Activated naive CD4-positive, alpha-beta T cell treated with anti-CD3 and anti-CD28 coated beads, Interleukin-2, amount 50 U/mL, for 16 hours (primary cell): ENCODE measurements at places on chromosomes 11 and 22.

DNA sequence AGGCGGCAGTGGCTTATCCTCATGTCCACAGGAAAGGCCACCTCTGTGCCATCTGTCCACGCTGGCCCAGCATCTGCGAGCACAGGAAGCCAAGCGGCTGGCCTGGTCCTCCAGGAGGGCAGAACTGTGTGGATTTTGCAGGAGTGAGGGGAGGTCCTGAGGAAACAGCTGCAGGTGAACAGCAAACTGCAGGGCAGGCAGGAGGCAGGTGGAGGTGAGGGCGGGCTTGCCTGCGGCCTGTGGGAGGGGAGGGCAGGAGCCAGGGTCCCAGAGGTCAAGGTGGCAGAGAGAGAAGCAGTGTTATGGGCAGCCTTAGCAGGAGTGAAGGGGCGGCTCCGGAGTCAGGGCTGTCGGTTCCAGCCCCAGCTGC lies 369.7 kb downstream of the SHANK2 start:
- no peak for DNase-seq

DNA sequence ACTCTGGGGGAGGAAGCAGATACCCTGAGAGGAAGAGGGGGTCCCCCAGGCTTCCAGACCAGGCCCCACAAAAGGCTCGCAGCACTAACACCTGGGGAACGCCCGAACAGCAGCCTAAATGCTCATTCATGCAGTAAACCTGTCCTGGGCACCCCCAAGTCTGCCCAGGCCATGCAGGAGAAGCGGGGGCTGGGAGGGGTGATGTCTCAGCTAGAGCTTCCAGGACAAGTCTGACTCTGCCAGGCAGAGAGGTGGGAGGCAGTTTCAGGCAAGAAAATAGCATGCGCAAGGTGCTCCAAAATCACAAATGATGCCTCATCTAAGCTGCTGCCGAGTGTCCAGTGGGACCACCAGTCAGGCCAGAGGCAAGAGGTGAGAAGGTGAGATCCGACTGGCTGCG lies 14.6 kb downstream of the CABP7 start:
- no peak for DNase-seq

GRCh38 chr22:35072925-35073324 lies 7.0 kb downstream of the ISX start:
- no peak for DNase-seq

DNA sequence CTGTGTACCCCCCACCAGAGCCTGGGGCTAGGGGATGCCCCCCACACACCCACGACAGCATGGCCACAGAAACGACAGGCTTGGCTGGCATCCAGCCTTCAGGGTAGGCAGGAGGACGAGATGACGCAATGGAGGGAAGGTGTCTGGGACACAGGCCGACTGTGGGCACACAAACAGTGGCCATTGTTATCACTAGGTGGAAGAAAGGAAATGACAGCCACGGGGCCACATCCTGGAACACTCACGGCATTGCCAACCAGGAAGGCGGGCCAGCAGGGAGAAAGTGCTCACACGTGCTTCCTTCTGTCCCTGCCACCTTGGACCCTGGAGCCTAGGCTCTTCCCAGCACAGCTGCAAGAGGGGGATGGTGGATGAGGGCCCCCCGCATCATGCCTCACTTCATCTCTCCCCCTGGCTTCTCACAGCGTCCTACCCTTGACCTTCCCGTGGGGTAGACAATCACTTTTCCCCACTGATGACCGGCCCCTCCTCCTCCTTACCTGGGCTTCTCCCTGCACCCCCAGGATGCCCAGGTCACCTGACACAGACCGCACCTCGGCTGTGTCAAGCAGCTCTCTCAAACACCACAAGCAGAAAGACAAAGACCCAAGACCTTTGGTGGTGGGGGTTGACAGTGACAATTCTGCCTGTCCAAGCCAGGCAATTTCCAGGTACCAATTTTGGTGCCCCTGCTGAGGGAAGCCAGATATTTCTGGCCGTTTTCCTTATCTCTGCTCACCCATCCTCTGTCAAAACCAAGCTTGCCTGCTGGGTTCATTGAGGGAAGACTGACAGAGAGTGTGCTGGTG lies 8.6 kb downstream of the PLA2G6 start:
- DNase-seq, result no peak

GRCh38 chr11:11403763-11404725 lies 51.0 kb upstream of the CSNK2A3 start:
- DNase-seq, result no peak

DNA sequence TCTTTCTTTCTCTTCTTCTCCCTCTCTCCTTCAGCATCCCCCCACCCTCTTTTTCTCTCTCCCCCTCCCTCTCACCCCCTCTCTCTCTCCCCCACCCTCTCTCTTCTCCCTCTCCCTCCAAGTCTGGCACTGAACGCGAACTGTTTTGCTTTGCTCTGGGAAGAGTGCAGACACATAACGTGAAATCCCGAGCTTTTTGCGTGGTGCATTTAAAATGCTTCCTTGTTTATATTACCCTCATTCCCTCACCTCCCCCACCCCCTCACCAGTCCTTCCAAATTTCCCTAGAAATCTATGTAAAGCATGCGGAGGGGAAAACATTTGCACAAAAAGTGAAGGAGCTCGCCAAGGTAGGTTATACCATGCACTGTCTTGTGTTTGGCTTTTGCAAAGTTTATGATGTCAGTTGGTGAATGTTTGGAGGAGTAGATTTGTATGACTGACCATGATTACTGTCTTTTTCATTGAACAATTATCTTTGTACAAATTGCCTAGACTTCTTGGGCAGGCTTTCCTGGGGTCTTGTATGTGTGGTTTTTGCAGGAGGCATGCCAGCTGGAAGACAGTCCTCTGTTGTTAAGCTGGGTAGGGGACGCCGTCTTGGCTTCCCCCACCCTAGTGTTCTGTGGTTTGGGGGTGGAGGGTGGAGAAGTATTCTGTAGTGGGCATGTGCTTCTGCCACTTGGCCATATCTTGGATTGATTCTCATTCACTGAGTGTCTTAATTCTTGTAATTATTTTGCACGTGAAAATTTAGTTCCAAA lies 123.7 kb upstream of the HSD17B12 start:
- DNase-seq, result no peak

- no peak for DNase-seq
These were observed 6.4 kb downstream of the UNC93B1 start for GRCh38 chr11:67997475-67997921.

DNA sequence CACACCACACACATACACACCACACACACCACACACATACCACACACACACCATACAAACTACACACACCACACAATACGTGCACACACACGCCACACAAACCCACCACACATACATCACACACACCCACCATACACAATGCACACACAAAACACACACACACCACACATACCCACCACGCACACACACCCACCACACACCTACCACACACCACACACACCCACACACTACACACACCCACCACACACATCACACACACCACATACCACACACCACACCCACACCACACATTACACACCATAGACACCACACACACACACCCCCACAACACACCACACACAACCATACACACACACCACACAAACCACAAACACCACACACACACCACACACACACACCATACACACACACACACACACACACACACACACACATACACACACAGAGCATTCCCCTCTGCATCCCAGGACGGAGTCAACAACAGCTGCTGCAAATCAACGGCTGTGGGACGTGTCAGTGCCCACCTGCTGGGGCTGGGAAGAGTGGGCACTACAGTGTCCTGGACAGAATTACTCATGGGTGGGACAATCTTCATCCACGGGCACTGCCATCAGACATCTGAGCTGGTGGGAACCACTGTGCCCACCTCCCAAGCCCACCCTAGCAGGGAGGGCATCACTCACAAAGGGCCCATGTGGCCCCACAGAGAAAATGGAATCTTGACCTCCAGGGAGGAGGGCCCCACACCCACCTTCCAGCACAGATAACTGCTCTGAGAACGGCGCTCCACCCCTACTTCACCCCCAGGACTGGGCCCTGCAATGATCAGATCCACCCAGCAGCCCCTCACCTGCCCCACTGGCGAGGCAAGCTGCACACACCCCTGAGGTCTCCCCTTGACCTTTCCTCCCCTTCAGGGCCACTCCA lies 8.4 kb downstream of the TP53I11 start:
- no peak for DNase-seq

- no peak for DNase-seq
These were observed 1.2 kb upstream of the DRG1 start for GRCh38 chr22:31398231-31398630.

- no peak for DNase-seq
These were observed 59.3 kb downstream of the GGTLC2 start for GRCh38 chr22:22703715-22704114.

DNA sequence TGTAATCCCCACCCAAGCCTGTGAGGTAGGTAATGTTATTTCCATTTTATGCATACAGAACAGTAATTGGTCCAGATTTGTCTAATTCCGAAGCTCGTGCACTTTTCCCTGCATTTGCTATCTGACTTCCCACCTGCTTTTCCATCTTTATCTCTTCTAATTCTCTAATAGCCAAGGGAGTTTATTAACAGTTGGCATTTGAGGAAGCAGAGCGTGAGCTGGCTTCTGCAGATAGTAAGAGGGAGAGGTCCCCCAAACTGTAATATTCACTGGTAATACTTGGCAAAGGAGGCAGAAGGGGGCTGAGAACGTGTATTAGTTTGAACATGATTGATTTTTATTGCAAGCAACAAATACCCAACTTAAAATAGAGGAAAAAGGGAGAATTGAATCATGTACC lies 110.8 kb upstream of the SPON1 start:
- DNase-seq, result no peak

DNA sequence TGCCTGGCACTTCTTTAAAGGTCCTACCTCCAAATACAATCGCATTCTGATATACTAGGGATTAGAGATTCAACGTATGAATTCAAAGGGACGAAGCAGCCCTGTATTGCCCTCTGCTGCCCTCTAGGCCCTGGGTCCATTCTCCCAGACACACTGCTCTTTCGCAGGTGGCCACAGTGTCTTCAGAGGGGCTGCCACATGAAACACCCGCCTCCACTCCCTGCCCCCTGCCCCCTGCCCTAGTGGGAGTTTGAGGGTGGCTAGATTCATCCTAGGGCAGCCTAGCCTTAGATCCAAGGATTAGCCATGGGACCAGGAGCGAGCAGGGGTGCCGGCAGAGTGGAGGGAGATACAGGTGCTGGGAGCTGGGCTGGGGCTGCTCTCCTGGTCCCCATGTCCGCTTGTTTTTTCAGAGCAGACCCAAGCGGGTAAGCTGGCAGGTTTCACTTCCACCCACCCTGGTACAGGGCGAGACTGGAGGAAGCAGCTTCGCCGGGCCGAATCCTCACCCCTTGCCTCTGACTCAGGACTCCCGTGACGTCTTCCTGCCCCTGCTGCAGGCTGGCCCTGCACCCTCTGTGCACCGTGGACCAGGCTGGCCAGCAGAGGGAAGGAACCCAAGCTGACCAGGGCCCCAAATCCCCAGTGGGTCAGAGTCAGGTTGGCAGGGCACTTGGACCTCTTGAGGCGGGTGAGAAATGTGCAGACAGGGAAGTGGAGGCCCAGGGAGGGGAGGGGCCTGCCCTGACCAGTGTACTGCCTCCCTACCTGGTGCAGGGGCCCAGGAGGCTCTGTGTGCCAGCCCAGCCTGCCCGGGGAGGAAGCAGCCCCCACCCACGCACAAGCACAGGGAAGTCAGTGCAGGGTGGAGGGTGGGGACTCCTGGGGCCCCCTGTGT lies 28.4 kb upstream of the HMOX1 start:
- peak; percentile 27 for DNase-seq

DNA sequence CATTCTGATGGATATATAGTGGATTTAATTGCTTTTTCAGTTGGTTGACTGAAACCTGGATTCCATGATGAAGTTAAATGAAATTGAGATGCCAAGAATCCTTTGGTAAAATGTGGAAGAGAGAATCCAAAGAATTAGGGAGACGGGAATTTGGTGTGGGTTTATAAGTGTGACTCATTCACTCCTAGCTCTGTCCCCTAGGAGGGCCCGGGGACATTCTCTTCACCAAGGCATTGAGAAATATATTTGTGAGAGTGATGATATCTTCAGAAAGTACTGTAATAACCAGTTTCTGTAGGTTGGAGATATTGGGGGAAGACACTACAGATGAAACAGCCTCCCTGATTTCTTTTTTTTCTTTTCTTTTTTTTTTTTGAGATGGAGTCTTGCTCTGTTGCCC lies 13.6 kb upstream of the PHOX2A start:
- no peak for DNase-seq

- no peak for DNase-seq
These were observed 155.7 kb downstream of the TBC1D22A start for GRCh38 chr22:46918197-46918596.

DNA sequence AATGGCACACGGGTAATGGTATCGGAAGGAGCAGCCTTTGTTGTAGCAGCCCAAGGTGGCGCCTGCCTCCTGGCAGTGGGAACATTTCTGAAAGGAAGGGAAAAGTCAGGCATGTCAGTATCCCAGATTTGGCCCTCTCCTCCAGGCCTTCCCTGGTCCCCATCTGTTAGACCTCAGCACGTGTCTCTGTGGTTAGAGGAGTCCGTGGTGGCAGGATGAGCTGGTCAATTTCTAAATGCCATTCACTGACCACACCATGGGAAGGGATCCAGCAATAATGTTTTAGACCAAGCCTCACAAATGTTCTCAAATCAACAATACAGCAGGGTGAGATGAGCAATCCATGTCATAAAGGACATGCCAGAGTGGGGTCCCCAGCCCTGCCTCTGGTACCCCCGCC lies 49.0 kb upstream of the CYP2D6 start:
- no peak for DNase-seq

GRCh38 chr11:126124231-126124661 lies 61.6 kb upstream of the CDON start:
- no peak for DNase-seq

DNA sequence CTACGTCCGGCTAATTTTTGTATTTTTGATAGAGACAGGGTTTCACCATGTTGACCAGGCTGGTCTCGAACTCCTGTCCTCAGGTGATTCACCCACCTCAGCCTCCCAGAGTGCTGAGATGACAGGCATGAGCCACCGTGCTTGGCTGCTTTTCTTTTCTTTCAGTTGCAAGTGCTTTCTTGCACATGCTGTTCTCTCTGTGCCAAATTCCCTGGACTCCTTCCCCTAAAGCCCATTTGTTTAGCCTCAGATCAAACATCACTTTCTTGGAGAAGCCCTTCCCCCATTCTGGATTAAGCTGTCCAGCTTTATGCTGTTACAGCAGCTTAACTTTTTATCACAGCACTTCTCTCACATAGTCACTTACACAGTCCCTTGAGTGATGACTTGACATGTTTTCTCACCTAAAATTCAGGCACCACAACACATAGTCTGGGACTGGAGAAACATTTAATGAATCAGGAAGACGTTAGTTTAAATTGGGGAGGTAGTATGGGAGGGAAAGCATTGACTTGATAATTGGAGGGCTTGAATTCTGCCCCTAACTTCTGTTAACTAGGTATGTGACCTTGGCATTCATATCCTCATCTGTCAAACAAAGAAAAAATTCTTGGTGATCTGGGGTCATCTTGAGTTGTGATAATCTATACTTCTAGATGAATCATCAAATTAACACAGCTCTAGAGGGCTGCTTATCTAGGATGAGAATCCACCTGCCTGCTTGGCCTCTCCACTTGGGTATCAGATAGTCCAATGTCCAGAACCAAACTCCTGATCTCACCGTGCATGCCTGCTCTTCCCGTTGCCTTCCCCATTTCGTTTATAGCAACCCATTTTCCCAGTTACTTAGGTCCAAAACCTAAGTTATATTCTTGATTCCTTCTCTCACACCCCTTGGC lies 18.4 kb downstream of the ACO2 start:
- no peak for DNase-seq

GRCh38 chr11:119687373-119688046 lies 41.5 kb downstream of the NECTIN1 start:
- DNase-seq, result no peak

GRCh38 chr11:104104201-104104600 lies 59.7 kb downstream of the PDGFD start:
- no peak for DNase-seq
